ENCODE measurements at places on chromosomes 5 and 9.

- DNase-seq: no peak
Observed at GRCh38 chr5:177092178-177093081, 5.7 kb downstream of the FGFR4 start.

GRCh38 chr9:128218518-128219389, 15.6 kb downstream of the DNM1 start:
- DNase-seq: peak; percentile 82

DNA sequence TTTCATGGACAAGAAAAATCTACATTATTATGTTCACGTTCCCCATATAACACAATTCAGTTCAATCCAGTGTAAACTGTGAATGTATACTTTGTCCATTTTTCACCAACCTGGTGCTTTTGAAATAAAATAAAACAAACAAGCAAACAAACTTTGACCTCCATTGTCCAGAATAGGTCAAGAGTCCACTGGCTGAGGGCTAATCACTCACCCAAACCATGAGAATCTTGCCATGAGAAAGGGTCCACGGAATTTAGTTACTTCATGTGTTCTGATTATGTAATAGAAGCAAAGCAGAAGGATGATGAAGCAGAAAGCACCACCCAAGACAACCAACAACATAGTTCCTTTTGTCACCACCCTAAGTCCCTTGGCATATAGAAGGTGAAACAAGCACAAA, 28.7 kb downstream of the DIAPH1 start:
- no peak for DNase-seq

DNA sequence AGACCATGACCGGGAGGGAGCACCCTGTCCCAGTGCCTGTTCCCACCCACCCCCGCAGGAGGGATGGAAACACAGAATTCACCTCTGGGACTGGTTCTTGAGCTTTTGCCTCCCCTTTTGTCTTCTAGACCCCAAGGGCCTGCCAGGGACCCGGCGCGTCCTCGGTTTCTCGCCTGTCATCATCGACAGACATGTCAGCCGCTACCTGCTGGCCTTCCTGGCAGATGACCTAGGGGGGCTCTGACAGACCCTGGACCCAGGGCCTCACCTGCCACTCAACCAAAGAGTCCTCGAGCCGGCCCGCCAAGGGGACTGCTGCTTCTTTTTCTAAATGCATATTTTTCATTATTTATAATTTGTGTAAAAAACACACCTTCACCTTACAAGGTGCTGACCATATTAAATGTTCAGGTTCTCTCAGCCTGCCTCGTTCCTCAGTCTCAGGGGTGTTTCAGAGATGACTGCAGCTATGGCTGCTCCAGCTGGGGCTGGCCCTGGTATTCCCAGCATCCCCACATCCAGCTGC, 16.9 kb downstream of the CARD19 start:
- no peak for DNase-seq

GRCh38 chr9:30301271-30301963, 2083.0 kb upstream of the ACO1 start:
- DNase-seq: no peak

DNA sequence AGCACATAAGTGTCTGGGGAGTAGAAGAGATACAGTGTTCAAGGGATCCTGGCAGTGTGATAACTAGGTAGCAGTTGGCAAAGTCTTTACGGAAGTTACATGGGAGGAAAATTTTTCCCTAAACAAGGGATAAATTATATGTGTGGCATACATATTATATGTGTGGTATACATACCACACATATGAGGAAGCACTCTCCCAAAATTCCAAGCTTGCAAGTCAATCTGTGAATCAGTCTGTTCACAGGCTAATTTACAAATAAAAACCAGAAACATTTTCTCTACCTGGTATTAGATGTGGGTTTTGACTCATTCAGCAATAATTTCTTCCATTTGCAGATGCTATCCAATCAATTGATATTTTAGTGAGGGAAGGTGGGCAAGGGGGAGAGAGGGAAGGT, 110.0 kb downstream of the ISOC1 start:
- no peak for DNase-seq

DNA sequence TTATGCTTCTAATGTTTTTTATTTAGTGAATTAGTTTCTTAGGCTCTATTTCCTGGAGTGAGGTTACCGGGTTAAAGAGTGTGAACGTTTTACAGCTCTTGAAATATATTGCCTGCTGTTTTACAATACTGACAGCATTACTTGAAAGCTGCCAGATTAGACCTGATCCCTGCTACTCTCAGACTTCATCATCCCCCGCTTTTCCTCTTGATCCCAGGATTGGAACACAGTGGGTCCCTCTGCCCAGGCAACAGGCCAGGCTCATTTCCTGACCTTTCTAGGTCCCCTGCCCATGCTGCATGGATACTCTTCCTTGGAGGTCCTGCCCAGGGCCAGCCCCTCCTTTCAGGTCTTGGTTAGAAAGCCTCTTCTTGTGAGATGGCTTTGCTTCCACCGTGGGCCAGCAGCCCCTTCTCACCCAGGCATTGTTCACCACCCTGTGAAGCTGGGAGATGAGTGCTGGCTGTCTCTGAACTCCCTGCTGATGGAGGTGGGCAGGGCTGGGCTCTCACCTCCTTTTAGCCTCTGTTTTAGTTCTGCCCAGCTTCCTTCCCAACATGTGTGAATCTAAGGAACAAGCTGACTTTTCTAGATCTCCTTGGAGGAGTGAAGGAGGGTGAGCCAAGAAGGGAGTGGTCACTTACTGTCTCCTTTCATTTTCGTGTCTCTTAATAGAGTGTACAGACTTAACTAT, 15.5 kb upstream of the FAM120AOS start:
- no peak for DNase-seq

GRCh38 chr5:167030500-167031120, 1260.8 kb upstream of the WWC1 start:
- DNase-seq: no peak

DNA sequence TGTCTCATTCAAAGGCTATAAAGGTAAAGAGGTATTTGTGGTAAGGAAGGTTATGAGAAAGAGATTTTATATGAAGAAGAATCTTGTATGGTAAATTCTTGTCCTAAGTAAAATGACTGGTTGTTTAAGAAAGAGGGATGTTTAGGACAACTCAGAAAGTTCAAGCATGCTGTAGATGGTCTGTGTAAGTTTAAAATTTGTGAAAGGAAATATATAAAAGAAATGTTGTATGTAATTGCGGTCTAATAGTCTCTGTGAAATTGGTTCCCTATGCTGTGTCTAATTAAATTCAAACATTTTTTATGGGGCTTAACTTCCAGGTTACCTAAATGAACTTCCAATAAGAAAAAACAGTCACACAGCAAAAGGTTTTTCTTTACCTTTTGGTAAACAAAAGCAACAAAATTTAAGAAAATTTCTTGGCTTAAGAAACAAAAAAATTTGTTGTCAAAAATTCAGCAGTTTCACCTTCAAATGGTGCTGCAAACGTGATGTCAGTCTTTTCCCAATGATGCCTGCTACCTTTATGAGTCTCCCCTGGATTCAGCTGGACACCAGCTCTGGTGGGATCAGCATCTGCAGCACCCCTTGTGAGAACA, 83.0 kb upstream of the FCN1 start:
- DNase-seq: no peak

- no peak for DNase-seq
Observed at GRCh38 chr9:124493794-124494479, 13.3 kb downstream of the NR5A1 start.

DNA sequence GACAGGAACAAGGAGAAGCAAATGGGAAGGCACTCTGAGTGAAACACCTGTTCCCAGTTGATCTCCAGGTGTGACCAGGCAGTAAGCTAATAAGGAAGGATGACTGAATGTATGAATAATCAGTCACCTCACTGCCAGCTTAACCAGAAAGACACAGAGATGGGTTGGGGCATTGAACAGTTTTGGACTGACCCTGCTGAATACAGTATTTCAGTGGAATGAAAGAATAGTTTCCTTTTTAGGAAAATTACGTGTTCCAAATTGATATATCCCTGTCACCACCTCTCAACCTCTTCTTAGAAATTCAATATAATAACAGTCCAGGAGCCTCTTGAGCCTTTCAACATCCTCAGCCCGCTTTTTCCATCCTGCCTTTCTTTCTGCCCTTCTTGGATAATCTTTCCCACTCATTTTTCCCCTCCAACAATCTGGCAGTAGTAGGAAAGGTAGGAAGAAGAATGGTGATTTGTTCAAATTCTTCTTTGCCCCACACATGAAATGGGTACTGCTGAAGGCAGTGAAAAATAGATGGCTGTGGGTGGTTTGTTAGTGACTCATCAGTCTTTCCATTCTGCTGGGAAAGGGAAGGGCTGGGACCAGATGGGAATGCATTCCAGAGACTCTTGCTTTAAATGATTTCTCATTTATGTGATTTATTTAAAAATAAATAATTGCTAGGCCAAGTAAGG, 117.9 kb downstream of the ZSWIM6 start:
- no peak for DNase-seq

DNA sequence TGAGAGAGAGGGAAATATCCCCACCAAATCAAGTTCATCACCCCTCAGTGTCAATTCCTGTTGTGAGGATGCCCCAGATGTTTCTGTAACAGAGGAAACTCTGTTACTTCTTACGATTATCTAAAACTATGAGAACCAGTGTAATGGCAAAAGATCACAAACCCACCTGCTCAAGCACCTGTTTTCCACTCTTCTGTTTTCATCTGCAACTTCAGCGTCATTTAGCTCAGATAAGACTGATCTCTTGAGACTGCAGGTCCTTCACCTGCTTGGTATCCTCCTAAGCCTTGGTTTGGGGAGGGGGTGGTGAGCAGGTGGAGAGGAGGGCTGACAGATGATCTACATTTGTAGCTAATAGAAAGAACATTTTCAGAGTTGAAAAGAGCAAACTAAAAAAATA, 229.3 kb downstream of the SLF1 start:
- no peak for DNase-seq

- no peak for DNase-seq
Observed at GRCh38 chr5:41851116-41851515, 19.1 kb downstream of the OXCT1 start.

- DNase-seq: no peak
Observed at GRCh38 chr5:170238456-170239196, 5.8 kb downstream of the C5orf58 start.

- no peak for DNase-seq
Observed at GRCh38 chr5:58498340-58498942, 7.2 kb downstream of the GAPT start.

DNA sequence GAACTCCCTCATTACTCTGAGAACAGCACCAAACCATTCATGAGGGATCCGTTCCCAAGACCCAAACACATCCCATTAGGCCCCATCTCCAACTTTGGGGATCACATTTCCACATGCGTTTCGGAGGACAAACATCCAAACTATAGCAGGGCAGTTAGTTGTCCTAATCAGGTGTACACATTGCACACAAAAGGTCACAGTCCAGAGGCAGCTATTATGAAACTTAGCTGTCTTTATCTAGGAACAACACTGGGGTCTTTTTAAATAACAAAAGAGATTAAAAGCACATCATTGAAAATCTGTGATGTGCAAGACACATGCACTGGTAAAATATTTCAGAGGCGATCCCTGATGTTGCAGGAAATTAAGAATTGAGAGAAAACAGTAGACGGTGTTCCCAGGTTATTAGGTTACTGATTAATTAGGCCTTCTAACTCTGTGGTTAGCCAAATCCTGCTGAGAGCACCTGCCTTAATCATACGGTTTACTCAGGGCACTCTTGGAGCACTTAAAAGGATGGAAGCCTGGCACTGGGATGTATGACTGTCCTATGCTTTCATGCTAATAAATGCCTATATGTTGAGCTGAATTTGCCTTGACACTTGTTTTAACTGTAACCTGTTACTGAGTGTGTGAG, 1574.5 kb upstream of the WWC1 start:
- no peak for DNase-seq

DNA sequence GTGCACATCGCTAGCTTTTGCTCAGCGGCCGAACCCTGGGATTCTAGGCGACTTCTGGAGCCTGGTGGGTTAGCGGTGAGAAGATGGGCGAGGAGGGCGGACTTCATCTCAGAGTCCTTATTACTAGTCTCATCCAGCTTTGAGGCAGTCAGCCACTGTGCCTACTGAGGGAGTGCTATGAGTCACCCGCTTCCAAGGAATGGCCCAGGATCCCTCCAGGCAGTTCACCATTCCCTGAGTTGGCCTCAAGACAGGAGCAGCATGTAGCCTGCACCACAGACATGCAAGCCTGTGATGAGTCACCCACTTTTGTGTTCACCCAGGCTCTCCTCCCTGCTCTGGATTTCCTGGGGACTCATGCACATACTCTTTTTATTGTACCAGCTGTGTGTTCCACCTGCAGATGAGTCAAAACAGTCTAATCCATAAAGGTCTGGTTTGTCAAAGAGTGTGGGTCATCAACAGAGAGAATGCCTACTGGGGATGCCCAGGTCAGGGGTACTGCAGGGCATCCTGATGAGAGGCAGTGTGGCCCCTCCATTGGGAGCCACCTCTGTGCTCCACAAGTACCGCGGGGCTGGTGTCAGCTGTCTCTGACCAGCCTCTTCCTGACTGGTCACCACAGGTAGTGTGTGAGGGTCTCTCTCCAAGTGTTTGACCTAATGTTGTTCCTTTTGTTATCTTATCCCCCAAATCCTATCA, 20.2 kb downstream of the SLC22A5 start:
- no peak for DNase-seq

GRCh38 chr5:13997514-13997913, 53.0 kb upstream of the DNAH5 start:
- DNase-seq: no peak

- DNase-seq: no peak
Observed at GRCh38 chr9:27094640-27095298, 14.3 kb upstream of the TEK start.

DNA sequence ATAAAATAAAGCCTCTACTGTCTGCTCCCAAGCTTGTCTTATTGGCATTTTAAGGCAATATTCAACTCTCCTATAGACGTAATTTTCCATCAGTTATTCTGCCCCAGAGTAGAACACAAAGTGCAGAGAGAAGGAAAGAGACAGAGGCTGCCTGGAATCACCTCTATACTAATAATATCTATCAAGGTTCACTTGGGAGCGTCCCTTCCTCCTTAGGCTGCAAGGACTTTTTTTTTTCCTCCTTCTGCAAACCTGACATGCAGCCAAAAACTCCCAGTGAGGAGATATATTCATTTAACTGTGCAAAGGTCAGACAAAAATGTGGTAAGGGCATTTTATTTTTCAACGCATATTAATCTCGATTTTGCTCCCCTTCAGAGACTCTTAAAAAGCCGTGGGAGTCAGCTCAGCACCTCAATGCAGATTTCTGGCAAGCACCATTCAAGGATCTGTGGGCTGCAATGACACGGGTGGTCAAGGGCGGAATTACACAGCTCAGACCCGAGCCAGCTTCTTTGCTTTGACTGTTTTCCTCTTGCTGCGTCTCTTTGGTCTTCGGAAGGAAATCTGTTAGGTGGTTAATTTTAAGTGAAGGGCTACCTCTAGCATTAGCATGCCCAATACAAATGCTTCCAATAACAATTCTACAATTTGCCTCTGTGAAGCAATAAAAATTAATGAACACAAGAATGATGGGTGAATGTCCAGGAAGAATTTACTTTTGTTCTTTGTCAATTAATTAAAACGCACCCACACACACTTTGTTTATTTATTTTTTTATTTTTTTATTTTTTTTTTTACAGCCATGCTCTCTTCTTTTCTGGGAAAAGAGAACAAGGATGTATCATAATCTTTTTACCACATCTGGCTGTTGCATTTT, 587.7 kb upstream of the GRAMD2B start:
- DNase-seq: no peak

- no peak for DNase-seq
Observed at GRCh38 chr5:138739938-138740337, 13.3 kb upstream of the CTNNA1 start.

All from stimulated activated CD8-positive, alpha-beta memory T cell treated with anti-CD3 and anti-CD28 coated beads, Interleukin-4, amount 100 ng/mL, for 4 hours (primary cell).